Amniotic stem cell (primary cell): ENCODE measurements at places on chromosomes 6 and 20.

DNA sequence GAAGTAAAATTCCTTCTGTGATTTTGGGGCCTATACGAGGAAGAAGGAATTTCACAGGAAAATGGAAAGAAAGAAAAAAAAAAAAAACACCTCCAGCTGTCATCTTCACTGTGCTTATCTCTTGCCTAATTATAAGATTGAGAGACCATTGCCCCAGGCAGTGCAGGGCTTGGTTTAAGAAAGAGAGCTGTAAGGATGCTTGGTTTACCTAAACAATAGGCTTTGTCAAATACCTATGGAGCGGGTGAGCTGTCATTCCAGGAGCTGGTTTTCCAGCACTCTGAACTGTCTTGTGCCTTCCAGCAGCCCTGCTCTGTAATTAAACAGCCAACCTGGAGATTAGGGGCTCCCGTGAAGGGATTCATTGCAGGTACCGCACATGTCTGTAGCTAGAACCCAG lies 137.8 kb downstream of the EDN3 start:
- DNase-seq: no peak

GRCh38 chr6:36419310-36419709 lies 23.3 kb downstream of the PXT1 start:
- no peak for DNase-seq

DNA sequence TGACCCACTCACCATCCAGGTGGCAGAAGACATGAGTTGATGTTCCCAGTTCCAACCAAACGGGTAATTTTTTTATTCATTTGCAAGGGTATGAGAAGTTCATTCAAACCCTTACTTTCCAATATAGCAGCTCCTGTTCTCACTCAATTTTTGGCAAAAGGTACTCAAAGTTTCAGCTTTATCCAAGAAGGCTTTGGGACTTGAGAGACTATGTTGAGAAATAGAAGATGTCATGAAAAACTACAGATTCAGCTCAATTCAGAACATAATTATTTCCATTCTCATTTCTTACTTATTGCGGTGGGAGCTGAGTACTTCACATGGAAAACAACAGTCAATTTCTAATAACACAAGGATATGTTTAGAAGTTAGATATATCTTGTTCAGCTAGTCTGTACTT lies 162.3 kb downstream of the FNDC1 start:
- DNase-seq: no peak

GRCh38 chr20:59322585-59323454 lies 22.4 kb downstream of the EDN3 start:
- DNase-seq: no peak

DNA sequence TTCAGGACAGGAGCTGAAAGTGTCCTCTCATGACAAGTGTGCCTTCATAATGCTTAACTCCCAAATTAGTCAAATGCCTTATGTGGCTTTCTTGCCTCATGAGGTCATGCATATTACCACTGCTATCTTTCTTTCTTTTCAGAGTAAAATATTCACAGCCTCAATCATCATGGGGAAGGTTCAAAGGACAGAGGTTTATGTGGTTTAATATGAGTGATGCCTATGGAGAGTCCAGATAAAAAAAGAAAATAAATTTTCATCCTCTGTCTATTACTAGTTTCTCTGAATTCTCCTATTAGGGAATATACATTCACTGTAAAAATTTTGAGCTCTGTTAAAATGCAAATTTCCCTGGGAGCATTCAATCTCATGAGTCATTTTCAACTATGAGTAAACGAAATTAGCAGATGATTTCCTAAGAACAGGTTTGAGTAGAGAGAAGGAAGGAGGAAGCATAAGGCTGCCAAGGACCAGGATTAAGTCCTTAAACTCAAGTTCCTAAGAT lies 396.9 kb upstream of the ADGRB3 start:
- DNase-seq: no peak

DNA sequence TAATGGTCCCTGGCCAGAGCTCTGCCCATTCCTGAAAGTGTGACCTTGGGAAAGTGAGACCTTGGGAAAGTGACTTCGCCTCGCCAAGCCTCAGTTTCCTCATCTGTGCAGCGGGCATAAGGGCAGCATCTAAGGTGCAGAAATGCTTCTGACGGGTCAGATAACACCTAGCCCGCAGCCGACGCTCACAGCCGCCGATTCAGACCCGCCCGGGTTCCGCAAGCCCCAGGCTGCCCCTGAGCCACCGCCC lies 486 bp downstream of the FKBP1A start:
- no peak for DNase-seq

DNA sequence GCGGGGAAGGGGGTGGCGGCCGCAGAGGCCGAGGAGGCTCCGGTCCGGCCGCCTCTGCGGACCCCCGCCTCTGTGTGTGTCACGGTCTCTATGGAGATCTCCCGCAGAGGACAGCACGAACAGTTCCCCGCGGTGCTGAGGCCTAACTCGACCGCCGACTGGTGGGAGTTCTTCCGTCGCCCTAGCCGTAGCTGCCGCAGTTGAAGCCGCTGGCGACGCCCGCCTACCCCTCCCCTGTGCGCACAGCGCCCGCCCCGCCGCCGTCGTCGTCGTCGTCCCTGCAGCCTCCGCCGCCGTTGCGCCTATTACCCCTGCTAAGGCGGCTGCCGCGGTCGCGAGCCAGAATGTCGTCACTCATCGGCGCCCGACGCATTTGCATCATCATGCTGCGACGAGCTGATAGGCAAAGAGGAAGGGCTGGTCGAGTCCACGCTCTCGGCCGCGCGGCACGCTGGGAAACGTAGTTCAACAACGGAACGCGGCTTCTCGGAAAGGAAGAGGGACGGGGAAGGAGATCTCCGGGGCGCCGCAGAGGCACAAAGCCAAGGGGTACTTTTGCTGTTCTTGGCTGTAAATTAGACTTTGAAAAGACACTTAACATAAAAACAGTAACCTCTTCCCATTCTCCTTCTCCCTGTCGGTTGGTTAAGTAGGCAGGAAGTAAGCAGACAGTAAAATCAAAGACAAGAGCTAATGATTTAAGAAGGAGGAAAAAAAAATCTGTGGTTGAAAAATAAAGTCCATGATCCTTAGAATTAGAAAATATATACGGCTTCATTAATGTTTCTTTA lies at the start of gene NUP153:
Gene NUP153 (minus strand): TSS at position 346 of the 791 bp plus-strand sequence. CDS start 538 bp downstream, outside the sequence.
- DNase-seq: peak; percentile 93

DNA sequence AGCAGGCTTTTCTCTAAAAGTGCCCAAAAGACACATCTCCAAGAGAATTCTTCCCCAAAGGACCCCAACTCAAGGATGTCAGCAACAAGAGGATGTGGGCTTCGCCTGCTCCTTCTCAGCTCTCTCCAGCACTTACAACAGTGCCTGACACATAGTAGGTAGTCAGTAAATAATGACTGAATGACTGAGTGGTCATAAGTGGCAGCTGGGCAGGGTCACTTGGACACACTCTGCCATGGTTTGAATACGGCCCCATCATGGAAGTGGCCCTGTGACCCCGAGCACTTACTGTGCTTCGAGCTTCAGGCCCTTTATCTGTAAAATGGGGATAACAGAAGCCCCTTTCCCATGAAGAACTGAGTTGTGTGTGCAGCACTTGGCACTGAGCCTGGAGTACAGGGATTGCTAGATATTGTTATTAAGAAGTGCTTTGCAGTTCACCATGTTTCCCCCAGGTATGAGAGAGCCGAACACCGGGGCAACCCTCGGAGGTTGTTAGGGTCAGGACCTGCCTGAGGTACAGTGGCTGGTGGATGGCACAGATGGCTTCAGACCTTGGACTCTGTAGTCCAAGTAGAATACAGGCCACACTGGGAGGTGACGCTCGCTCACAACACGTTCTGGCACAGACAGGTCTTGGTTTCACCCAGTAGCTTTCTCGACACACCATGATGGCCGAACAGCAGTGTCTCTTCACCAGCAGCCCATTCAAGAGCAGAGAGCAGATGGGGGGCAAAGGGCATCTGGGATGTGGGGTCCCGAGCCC lies 56.0 kb downstream of the NOL4L start:
- no peak for DNase-seq

DNA sequence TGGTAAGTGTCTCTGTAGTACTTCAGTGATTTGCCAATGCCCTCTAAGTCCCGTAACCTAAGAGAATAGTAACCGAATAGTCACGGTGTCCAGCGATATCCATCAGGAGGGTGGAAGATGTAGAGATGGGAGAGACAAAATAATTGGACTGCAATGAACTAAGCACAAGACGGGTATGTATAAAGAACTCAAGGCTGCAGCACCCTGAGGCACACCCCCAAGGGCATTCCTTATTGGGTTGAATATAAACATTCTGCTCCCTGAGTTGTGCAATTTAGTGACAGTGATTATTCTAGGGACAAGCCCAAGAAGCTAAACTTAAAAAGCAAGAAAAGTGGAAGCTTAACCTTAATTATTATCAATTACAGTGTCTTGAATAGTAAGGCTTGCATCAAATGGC lies 14.6 kb downstream of the DST start:
- DNase-seq: no peak

DNA sequence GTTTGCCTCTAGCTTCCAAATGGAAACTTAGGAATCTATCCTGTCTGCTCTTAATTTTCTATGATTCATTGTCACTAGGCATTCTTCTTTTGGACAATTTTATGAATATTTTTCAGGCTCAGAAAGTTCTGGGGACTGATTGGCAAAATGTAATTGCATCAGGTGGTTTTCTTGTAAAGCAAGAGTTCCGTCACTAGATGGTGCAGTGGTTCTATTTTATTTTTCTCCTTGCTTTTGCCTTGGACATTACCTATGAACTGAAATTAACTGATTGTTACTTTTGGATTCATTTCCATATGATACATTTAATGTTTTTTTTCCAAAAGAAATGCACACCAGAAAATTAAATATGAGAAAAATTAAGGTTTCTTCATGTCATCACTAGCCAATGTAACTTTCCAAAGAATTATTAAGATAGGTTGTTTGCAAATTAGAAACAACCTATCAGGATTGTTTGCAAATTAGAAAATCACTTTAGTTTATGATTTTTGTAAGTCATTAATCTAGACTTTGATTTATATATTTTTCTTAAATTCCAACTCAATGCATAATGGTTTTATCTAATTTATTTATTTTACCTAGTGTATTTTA lies 48.0 kb downstream of the TMEM170B start:
- peak; percentile 37 for DNase-seq

- DNase-seq: peak; percentile 91
Observed at GRCh38 chr20:50957798-50958614, at the start of gene DPM1. TSS of gene DPM1 (minus strand) at chr20:50958532. CDS start at chr20:50958523, 9 bp downstream.

- DNase-seq: peak; percentile 82
Observed at GRCh38 chr6:17714879-17715851, 8.4 kb upstream of the NUP153 start.

- no peak for DNase-seq
Observed at GRCh38 chr20:52379723-52380336, 188.3 kb upstream of the ZFP64 start.

- DNase-seq: no peak
Observed at GRCh38 chr6:150767571-150768018, 97.9 kb upstream of the MTHFD1L start.

- DNase-seq: no peak
Observed at GRCh38 chr6:54654381-54654780, 192.2 kb upstream of the FAM83B start.

- no peak for DNase-seq
Observed at GRCh38 chr6:143807103-143807772, 35.9 kb upstream of the LTV1 start.

DNA sequence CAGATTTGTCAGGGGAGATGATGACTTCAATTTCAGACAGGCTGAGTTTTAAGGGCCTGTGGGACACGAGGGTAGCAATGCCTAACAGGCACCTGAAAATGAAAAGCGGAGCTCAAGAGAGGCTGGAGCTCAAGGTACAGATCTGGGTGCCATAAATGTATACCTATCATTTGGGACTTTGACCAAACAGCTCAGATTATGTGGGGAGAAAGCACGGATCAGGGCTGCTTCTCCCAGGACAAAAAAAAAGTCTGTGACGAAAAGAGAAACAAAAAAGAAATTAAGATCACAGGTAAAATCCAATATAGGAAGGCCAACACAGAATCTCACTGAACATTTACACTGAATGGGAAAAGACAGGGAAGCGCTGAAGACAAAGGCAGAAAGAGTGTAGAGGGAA lies 1.9 kb downstream of the PRELID3B start:
- DNase-seq: no peak
